Substantia nigra (tissue), 51 donors: ENCODE measurements at places on chromosomes 11 and 22.
A peak's percentile ranks its signal among the peaks of the same experiment; 100 is the strongest.

GRCh38 chr11:8070417-8071115 is 10.4 kb upstream of the TUB start:
- DNase-seq = no peak

DNA sequence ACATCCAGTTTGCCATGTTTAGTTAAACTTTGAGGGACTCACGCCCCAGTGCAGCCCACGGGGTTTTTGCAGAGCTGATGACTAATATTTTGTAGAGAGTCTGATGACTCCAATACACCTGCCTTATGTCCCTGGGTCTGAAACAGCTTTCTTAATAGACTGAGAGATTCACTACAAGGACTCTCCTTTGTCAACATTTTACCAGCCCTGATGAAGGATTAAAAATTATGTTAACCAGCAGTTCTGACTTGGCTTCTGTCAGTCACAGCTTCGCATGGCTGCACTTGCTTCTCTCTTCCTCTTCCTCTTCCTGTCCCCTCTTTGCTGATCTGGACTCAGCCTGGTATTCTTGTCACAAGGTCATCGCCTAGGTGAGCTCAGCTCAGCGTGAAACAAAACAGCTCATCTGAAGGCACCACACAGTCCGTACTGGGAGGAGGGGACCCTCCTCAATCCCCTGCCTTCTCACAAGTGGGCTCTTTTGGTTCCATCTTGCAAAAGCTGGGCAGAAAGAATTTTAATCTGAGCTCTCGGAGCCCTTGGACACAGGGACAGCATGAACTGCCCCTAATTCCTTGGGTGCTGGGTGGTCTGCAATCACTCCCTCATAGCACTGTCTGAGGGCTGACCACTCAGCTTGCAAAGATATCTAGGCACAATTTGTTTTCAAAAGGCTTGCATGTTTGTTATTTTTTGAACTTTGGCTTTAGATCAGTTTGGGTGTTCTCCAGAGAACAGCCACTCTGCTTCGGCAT is 38.1 kb upstream of the POU2AF1 start:
- no peak for DNase-seq

DNA sequence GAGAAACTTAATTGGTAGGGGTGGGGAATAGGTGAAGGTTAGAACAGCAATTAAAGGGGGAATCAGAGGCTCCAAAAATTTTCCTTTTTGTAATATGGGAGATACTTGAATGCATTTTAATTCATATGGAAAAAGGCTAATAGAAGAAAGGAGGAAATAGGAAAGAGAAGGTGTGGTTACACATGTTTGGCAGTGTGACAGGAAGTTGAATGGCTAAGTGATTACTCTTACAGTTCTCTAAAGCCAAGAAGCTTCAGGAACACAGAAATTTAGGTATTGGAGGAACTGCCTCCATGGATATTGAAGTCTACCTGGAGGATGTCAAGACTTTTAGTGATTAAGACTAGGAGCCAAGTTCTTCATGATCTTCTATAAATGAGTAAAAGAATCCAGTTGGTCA is 6.3 kb downstream of the NXPE2 start:
- DNase-seq = no peak

GRCh38 chr22:45318168-45318557 is 8.4 kb downstream of the FAM118A start:
- no peak for DNase-seq

DNA sequence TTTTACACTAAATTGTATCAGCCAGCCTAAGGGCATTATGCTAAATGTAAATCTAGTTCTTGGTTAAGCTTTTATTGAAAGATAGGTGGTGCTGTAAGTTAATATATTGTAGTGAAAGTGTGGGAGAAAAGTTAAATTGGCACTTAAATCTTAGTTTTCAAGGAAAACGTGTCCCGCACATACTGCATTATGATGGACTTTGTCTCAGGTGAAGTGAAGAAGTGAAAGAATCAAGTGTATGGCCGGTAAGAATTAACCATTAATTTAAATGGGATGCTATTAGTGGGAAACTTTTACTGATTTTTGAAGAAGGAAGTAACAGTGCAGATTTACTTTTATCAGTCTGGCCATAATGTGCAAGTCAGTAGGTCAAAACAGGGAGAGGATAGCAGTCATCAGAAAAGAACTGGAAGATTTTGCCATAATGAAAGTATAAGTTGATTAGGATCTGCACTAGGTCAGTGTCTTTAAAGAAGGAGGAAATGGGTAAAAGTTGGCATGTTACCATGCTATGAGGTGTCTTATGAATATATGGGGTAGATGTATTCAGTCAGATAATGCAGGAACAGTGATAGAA is 81.6 kb downstream of the PDHX start:
- DNase-seq = no peak

DNA sequence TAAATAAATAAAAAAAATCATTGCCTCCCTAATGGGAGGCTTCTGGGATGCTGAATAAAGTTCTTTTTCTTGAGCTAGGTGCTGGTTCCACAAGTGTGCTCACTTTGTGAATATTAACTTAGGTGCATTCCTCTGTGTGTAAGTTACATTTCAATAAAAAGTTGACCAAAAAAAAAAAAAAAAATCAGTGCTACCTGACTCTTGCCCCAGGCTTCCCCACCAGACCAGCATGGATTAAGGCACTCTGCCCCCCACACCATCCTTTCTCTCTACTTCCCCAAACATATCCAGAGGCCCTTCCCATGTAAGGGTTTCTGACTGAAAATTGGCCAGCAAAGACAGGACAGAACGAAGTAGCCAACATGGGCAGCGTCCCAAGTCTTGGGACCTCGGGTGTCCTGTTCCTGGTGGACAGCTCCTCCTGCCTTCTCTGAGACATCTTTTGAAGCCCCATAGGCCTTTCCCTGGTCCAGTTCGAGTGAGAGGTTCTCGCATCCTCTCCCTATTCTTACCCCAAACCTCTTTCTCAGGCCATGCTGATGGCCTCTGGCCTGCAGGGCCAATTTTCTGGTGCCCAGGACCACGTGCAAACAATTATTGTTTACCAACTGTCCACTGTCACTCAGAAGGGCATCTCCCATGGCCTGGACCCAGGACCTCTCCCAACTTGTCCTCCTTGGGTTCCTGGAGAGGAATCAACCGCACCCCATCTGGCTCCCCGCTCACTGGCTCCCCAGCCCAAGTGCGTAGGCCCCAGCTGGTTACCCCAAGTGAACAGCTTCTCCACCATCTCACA is 14.9 kb upstream of the KCTD14 start:
- DNase-seq = no peak

DNA sequence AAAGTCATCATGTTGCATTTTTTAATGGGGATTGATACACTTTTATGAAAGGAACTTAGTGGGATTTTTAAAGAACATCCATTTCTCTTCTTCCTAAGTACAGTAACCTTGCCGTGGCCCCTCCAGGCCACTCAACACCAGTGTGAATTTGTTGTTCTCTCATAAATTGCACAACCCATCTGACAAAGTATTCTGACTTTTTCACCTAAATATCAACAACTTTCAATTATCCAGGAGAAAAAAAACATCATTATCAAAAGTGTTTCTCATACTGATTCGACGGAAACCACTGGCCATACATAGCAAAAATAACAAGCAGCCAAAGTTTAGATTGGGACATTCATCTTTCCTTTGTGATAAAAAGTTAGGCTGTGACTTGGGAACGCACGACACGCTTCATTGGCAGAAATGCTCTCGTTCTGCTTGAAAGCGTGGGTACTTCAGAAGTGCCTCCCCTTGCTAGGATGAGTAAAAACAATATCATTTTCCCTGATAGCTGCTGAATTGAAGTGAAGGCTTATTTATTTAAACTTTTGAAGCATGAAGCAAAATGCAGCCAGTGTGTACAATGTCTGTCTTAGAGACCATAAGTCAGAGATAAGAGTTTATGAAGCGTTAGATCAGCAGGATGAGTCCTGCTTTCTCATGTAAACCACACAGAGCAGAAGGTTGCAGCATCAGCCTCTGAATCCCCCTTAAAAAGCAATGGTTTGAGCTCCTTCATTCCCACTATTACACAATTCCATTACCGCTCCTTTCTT is 20.6 kb upstream of the EIF3M start:
- DNase-seq = no peak

DNA sequence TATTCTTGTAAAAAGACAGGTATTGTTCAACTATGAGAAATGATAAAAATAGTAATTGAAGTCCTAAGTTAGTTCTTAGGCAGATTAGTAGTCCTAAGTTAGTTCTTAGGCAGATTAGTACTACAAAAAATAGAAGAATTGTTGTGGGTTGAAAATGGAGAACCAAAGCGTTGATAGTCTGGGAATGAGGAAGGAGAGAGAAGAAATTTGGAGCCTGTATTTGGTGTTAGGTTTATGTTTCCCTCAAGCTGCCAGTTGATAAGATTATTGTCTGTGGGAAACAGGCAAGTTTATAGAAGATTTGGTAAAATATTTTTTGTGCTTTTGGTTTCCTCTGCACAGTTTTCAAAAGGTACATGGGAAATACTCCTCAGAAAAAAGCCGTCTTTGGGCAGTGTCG is 3.6 kb downstream of the BCO2 start:
- DNase-seq = no peak

DNA sequence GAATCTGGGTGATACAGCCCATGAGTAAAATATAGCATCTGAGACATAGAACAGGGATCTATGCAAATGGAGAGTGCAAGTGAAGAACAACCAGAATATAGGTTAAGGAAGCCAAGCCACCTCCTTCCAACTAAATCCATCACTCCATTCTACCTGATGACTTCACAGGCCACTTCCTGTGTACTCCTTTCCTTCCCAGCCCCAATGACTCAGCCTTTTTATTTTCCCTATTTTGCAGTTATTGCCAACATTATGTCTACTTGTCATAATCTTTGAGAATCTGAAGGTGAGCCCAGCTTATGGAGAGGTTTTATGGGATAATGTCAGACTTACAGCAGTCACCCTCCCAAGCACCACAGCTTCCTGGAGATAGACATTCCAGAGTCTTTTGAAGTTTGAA is 1.4 kb upstream of the OR52M1 start:
- no peak for DNase-seq

- DNase-seq = no peak
These were observed 33.3 kb upstream of the NNMT start for GRCh38 chr11:114262681-114263512.

DNA sequence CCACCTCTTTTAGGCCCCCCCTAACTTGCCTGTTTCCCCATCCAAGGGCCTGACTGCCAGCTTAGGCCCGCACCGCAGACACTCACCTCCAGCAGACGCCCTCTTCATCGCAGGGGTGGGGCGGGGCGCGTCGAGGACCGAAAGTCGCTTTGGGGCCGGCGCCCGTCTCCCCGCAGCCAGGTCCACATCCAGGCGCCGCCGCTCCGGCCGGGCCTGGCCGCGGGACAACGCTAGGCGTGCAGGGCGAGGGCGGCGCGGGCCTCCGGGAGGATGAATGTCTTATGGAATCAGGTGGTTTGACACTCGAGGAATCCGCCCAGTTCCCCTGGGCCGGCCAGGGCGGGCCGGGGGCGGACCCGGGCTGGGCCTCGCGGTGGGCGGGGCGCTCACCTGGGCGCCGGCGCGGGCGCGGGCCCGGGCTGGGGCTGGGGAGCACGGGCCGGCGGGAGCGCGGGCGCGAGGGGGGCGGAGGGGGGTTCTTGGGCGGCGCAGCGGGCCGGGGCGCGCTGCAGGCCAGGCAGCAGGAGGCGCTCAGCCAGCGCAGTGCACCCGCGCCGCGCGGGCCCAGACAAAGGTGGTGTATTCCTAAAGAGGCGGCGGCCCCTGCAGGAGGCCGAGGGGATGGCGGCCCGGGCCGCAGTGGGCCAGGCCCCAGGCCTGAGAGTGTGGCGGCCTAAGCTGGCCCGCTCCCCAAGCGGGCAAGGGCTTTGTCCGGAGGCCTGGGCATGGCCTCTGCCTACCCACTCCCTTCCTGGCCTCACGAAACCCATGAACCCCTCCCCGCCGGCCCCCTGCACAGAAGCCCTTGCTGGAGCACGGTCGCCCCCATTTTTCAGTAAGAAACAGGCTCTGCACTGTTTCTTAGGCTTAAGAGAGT is 177.6 kb downstream of the IGLL1 start:
- DNase-seq = peak; percentile 35

DNA sequence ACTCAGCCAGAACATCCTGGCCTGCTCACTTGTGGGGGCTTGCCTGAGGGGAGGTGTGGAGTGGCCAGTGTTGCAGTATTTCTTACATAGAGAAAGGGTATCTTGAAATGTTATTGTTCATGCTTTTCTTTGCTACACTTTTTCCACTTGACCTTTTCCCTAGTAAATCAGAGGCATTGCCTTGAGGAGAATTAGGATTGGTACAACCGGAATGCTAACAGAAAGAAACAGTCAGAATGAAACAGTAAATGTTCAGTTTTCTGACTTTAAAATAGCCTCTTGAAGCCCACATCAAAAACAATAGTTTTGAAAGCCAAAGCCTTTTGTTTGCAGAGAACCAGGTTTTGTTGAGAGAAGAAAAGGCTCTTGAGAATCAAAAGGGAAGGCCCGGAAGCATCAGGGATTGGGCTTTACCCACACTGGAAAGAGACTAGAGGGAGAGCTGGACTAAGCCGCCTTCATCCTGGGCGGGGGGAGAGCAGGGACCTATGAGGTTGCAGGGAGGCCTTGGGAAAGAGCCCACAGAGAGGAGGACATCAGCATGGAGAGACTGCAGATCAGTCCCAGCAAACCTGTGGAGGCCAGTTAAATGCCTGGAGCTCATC is 12.4 kb downstream of the ADM start:
- no peak for DNase-seq

DNA sequence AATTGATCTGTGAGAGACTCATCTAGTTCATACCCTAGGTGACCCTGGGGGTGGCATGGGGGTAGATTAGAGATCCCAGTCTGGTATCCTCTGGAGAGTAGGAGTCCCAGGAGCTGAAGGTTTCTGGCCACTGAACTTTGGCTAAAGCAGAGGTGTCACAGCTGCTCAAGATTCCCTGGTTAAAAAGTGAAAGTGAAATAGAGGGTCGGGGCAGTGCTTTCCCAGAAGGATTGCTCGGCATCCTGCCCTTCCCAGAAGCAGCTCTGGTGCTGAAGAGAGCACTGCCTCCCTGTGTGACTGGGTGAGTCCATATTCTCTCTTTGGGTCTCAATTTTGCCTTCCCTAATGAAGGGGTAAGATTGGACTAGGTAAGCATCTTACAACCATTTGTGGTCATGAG is 653 bp downstream of the IL18BP start:
- DNase-seq = no peak

- no peak for DNase-seq
These were observed 18.5 kb downstream of the PTPRJ start for GRCh38 chr11:47998733-47999359.

- no peak for DNase-seq
These were observed 11.0 kb downstream of the MRGPRG start for GRCh38 chr11:3207526-3208189.
